KBM-7 (cell line): ENCODE measurements at places on chromosomes 1 and 21.

GRCh38 chr21:26965907-26966581, 844 bp downstream of the ADAMTS5 start:
- DNase-seq: no peak

- peak; percentile 62 for DNase-seq
These were observed 28.9 kb downstream of the ODR4 start for GRCh38 chr1:186404454-186405051.

GRCh38 chr1:234841281-234841680, 231.3 kb upstream of the IRF2BP2 start:
- DNase-seq: no peak

GRCh38 chr1:111920221-111921024, 69.0 kb downstream of the KCND3 start:
- peak; percentile 11 for DNase-seq

GRCh38 chr1:84298684-84299535, 2.6 kb upstream of the SAMD13 start:
- DNase-seq: peak; percentile 71

- peak; percentile 71 for DNase-seq
These were observed 1.6 kb upstream of the PTPN7 start for GRCh38 chr1:202162047-202162417.

DNA sequence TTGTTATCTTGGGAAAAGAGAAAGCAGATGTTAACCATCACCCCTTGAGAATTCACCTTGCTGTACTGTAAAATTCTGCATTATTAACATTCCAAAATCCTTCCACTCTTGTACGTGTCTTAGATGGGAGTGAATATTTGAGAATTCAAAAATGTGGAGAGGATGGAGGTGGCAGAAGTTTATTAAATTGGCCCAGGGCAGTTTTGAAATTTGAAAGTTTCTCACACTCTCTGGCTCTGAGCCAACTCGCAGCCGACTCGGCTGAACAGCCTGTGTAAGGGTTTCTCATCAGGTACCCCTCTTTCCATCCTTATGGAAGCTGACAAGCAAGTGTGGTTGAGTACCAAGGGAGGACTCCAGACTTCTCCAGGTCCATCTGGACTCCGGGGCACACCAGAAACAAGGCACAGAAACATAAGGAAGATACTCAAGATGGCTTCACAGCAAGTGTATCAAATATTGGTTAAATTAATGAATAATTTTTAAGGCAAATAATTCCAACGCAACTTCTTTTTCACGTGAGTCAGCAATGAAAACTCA, 45.1 kb downstream of the RRAGC start:
- DNase-seq: no peak

GRCh38 chr1:244965185-244966030, 101.1 kb upstream of the HNRNPU start:
- DNase-seq: no peak

DNA sequence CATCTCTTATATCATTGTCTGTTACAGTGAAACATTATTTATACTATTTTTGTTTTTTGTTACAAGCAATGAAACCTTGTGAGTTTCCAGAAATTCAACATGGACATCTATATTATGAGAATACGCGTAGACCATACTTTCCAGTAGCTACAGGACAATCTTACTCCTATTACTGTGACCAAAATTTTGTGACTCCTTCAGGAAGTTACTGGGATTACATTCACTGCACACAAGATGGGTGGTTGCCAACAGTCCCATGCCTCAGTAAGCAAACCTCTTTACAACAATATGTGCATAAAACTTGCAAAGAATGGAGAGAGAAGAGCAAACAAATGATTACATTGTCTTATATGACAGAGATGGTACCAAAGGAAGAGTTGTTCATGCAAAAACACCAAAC, 22.4 kb downstream of the CFHR4 start:
- DNase-seq: peak; percentile 13

DNA sequence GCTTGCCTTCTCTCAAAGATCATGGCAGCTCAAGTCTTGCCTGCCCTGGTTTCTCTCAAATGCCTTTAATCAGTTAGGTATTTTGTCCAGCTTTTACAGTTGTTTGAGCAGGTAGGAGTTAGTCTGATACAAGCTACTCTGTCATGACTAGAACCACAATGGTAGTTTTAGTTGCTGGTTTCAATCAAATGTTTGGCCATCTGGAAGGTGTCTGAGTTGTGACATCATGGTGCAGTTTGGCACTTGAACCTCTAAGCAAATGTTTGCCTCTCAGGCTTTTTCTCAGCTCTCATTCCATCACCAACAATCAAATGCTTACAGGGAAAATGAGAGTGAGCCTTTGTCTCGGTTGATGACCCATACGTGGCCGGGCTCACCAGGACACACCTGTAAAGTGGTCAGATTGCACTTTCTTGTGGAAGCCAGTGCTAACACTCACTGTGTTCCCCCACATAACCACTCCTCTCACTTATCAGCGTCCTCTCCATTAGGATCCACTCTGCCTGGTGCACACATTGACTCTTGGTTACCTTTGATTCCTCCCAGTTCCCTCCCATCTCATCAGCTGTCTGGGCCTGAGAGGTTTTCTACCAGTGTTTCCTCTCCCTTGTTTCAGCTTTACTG, 67.5 kb downstream of the CCDC185 start:
- no peak for DNase-seq

- DNase-seq: no peak
These were observed 4.5 kb downstream of the ETV3L start for GRCh38 chr1:157095091-157095490.

- DNase-seq: no peak
These were observed 386.4 kb upstream of the VAMP3 start for GRCh38 chr1:7384679-7385078.

DNA sequence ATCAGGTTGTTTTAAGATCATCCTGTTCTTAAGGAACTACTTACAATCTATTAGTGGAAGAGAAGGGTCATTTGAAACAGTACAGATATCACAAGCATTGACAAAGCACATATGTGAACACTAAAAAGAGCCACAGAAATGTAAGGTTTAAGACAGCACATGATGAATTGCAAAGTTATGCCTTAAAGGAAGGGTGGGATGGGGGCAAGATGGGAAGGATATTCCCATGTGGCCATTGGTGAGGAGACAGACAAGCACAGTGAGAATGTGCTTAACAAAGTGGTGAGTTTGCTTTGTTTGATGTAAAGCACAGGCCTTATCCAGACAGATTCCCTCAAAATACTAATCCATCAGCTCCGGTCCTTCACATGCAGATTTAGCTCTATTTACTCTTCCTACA, 151.6 kb upstream of the IVNS1ABP start:
- no peak for DNase-seq

DNA sequence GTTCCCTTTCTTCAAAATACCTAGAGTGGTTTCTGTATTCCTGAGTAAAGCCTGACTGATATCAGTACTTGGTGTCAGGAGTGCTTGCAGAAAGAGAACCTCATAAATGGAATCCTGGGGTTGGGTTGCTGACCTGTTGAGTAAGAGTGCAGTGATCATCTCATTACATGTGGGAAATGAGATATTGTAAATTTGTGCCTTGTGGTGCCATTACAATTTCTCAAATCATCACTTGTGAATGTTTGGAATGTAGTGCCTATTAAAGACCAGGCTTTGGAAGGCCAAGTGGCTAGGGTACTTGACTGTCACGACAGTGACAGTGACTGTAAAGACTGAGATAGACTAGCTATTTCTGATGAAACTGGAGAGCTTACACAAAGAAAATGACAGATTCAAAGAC, 176.7 kb upstream of the CTTNBP2NL start:
- DNase-seq: no peak

DNA sequence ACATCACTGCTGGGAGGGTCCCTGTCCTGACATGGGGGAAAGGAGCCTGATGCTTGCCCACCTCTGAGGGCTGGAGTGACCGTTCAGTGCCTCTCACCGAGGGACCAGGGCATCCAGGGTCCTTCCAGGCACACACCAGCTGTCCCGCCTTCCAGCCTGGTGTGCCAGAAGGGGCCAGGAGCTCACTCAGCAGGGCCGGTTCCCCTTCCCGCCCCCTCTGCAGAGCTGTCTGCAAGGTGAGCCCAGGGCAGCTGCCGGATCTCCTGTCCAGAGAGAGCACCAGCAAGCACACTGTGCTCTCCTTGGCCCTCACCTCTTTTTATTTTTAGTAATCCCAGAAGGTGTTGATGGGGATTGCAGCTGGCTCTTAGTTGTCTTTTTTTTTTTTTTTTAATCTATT, 16.9 kb downstream of the H6PD start:
- DNase-seq: no peak

GRCh38 chr1:29644812-29645211, 408.5 kb downstream of the PTPRU start:
- no peak for DNase-seq

- DNase-seq: no peak
These were observed 73.1 kb downstream of the KIF1B start for GRCh38 chr1:10283318-10283984.

DNA sequence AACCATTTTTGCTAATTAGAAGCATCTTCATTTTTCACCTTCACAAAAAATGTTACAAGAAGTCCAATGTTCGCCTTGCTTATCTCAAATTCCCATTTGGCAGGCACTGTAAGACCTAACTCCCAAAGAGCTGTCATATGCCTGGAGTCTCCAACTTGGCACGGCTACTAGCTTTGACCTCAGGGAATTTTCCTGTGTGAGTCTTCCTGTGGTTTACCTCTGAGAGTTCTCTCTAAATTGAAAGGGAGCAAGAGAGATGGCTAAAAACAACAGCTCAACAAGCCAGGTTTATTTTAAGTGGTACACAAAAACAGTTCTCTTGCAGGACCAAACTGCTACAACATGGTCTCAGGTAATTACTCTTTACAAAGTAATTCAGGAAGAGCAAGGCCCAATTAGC, 756.0 kb upstream of the ADGRL2 start:
- no peak for DNase-seq

GRCh38 chr1:207902566-207902965, 8.4 kb downstream of the CD34 start:
- no peak for DNase-seq

DNA sequence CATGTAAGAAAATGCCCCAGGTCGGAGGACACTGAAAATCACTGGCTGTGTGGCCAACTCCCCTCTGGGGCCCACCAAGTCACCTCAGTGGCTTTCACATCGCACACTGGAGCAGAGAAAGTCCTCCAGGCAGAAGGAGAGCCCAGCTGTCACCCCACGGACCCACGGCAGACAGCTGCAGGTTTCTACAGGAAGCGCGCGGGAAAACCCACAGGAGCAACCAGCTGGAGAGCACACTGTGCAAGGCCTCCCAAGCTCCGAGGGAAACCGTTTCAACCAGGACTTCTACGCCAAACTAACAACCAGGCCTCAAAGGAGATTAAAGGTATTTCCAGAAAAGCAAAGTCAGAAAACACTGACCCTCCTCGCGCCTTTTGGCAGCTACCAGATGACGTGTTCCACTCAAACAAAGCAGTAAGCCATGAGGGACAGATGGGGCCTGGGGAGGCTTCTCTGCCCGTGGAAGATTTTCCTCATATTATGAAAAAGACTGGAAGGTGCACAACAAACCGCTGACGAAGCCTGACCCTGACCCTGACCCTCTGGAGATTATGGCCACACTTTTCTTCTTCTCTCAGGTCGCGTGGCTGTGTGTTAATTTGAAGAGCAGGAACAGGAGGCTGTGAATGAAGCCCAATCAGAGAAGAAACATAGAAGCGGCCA, 21.0 kb downstream of the WDR4 start:
- DNase-seq: no peak

- DNase-seq: no peak
These were observed at the start of gene PTGFR for GRCh38 chr1:78490861-78491450. Gene PTGFR (plus strand): TSS chr1:78490974. CDS start chr1:78492744, 1,770 bp downstream.

DNA sequence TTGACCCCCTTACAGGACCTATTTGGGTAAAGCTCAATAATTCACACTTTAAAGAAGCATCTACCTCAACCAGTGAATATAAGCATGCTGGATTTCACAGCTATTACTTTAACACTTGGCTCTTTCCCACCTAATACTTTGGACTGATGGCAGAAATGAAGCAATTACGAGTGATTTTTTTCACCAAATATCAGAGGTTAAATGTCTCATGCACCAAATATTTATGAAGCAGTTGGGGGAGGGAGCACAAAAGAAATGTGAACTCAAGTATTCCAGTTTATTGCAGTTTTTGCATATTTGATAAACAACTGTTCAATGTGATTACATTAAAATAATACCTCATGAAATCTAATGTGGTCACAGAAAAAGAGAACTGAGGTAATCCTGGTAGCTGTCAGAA, 223.6 kb downstream of the LRRC7 start:
- DNase-seq: no peak

GRCh38 chr1:238701024-238701423, 685.3 kb upstream of the CHRM3 start:
- no peak for DNase-seq

DNA sequence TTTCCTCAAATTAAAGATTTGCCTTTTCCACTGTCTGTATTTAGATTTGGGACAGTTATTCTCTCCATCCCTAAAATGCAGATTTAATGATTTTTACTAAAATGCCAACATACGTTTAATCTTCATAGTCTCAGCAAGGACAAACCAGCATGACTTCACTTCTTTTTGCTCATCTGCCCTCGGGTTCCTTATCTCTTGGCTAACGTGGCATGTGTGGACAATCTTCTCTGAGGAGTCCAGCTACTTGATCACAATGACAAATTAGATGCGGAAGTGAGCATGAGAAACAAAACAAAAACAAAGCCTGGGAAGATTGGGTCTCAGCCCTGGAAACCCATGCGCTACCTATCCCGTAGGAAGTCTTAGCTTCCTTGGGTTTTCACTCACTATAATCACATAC, 1.0 kb downstream of the MRAP start:
- no peak for DNase-seq

GRCh38 chr21:34619841-34620665, 5.1 kb upstream of the RCAN1 start:
- no peak for DNase-seq

GRCh38 chr1:145918992-145919939, 749 bp upstream of the PEX11B start:
- DNase-seq: peak; percentile 39

DNA sequence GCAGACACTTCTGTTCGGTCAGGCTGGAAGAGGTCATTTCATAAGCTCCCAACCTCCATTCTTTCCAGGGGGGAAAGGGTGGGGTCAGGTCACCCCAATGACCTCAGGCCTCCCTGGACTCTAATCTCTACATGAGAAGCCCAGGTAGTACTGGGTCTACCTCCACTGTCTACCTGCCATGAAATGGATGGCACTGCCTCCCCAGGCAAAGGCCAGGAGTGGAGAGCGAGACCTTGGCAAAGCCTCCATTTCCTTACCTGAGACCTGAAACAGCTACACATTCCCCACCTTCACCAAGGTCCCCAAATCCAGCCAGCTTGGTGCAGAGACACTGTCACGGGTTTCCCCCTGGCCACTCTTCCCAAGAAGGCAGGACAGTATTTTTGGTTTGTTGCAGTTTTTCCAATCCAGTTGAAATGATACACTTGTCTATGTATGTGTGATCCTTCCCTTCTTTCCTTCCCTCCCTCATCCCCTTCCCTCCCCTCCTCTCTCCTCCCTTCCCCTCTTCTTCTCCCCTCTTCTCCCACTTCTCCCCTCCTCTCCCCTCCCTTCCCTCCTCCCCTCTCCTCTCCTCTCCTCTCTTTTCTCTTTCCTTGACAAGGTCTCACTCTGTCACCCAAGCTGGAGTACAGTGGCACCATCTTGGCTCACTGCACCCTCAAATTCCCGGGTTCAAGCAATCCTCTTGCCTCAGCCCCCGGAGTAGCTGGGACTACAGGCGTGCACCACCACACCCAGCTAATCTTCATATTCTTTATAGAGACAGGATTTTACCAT, 16.1 kb downstream of the BTG2 start:
- no peak for DNase-seq
